Fibroblast of skin of back (primary cell): ENCODE measurements at places on chromosomes 2 and 18.

- peak; percentile 27 for DNase-seq
These were observed 7.2 kb upstream of the ABCB11 start for GRCh38 chr2:169038338-169038757.

DNA sequence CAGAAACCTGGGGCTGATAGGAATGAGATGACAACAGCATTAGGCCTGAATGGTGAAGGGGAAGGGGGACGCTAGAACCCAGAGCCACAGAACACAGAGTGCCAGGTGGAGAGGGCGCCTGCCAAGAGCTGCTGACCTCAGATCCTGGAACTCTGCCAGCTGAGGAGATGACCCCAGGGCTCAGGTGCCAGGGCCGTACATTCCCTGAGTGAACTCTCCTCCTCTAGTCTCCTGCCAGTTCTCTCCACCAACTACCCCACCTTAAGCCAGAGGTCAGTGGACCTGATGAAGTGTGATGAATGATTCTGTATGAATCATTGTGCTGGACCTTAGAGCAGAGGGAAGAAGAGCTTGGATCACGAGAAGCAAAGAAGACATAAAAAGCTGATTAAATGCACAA is 1582.2 kb upstream of the ACVR2A start:
- DNase-seq, result no peak

- no peak for DNase-seq
These were observed 252.0 kb upstream of the MYT1L start for GRCh38 chr2:2582998-2583545.

- no peak for DNase-seq
These were observed 66.3 kb downstream of the FIGN start for GRCh38 chr2:163669506-163669905.

DNA sequence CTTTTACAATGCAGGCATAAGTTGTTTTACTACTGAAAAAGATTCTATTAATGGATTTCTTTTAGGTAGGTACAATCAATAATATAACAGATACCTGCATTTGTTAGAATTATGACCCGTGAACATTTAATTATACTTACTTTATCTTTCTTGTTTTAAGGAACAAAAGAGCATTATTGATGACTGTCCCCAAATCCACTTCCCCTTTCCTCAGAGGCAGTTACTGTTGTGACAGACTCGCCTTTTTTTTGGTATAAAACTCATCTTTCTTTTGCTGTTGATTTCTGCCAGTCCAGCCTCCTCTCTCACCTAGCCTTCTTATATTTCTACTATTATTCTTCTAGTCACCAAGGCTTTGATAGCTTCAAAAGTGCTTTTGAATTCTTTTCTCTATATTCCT is 12.1 kb downstream of the ACTR3 start:
- no peak for DNase-seq

- no peak for DNase-seq
These were observed 16.1 kb upstream of the CD207 start for GRCh38 chr2:70851704-70852103.

DNA sequence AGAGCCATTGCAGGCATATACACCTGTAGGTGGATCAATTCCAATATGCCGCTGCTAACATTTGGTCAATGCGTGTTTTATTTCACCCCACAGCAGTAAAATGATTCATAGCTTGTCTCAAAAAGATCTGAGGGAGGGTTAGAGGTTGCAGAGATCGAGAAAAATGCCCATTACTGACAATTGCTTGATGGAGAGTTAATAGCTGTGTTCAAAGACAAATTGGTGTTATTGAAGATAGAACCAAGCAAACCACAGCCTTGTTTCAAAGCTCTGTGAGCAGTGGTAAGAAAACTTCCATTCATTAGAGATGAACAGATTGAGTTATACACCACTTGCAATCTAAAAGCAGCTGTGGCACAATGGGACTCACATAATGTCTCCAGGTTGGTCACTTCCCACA is 95.4 kb downstream of the KCNE4 start:
- no peak for DNase-seq

GRCh38 chr2:121595012-121595891 is 54.0 kb downstream of the CLASP1 start:
- DNase-seq, result no peak

- peak; percentile 67 for DNase-seq
These were observed 12.0 kb upstream of the SP9 start for GRCh38 chr2:174322746-174323145.

- no peak for DNase-seq
These were observed 37.9 kb downstream of the GDF7 start for GRCh38 chr2:20704886-20705285.

- no peak for DNase-seq
These were observed 2.5 kb downstream of the PDK1 start for GRCh38 chr2:172558372-172558771.

GRCh38 chr18:76121011-76121410 is 374.0 kb downstream of the ZNF516 start:
- DNase-seq, result no peak

DNA sequence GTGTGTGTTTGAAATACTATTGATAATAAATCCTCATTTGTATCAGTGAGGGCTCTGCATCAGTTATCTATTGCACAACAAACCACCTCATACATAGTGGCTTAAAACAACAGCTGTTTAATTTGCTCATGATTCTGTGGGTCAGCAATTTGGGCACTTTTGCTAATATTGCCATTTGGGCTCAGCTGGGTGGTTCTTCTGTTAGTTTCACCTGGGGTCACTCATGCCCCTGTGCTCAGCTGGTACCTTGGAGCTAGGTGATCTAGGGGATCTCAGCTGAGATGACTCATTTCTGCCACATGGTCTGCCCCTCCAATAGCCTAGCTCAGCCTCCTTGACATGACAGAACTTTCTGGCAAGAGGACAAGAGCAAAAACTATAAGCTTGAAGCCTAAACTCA is 126.3 kb downstream of the LYPD6B start:
- DNase-seq, result no peak

DNA sequence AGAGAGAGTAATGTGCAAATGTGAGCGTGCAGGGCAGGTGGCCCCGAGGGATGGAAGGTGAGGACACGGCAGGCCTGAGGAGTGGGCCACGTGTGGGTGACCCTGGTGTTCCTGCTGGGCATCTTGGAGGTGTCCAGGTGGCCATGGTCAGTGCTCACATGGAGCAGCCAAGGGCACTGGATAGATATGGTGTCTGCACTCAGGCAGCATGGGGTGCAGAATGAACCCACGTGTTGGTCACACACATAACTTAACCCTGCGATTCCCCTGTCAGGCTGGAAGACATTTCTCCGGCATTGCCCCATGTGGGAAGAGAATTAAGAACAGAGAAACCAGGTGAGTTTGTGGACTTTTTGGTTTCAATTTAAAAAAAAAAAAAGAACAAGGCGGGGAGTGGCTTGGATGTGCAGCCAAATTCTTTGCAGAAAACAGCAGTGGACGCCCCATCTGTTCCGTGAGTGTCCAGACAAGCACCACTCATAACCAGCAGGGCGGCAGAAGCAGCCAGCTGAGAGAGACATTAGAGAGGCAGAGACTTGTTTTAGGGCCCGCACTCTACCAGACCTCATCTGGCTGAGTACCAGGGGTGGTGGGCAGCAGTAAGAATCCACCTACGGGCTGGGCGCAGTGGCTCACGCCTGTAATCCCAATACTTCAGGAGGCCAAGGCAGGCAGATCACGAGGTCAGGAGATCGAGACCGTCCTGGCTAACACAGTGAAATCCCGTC is 249.8 kb downstream of the ACKR3 start:
- no peak for DNase-seq

DNA sequence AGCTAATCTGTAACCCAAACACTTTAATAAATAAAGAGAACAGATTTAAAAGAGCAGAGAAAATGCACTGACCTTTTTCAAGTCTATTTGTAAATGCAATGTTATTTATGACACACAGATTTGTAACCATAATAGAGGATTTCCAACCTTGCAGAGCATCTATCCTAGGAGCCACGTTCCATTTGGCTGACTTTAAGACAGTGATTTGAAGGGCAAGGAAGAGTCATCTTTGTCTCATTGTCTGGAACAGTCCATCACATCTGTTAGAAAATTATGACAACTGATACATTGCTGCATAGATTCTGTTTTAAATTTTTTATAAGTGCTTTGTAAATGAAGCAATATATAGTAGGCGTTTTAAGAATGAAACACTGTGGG is 90.8 kb upstream of the L3MBTL4 start:
- no peak for DNase-seq

- no peak for DNase-seq
These were observed 36.4 kb upstream of the PXDN start for GRCh38 chr2:1780693-1781092.

DNA sequence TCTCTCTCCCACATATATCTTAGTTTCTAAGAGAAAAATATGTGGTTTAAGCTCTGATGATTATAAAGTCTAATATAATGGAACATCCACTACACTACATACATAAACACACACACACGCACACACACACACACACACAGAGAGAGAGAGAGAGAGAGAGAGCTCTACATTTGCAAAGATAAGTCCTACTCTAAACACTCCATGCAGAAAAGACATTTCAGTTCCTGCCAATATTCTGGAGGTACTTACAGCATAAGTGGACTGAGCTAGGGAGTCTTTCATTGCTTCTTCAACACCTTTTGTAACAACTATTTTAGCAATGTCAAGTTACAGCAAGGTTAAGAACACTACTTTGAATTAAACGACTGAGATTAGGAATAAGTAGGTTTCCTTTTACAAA is 80.1 kb downstream of the FIGN start:
- DNase-seq, result no peak

DNA sequence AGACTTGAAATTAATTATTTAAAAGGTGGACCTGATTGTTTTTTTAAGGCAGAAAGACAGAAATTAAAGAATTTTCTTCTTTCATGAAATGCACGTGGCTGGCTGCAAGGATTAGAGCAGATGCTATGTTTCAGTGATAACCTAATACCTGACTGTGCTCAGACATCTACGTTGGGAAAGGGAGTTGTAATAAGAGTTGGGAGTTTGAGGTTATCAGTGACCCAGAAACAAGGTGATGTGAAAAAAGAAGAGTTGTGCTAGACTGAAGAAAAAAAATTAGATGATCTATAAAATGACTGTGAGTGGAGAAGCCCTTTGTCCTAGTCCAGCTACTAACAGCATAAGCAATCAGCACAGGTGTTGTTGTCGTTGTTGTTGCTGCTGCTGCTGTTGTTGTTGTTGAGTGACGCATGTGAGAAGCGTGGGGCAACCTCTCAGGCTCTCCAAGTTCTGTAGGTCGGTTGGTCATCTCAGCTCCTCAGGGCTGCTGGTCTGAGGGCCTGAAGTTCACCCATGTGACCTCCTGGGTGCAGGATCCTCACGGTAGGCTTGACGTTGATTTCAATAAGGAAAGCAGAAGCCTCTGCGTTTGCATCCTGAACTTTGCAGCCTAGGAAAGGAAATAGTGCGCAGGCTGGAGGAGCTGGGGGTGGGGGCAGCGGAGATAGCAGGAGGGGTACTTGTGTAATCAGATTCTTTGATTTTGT is 7.6 kb downstream of the POU3F3 start:
- no peak for DNase-seq

DNA sequence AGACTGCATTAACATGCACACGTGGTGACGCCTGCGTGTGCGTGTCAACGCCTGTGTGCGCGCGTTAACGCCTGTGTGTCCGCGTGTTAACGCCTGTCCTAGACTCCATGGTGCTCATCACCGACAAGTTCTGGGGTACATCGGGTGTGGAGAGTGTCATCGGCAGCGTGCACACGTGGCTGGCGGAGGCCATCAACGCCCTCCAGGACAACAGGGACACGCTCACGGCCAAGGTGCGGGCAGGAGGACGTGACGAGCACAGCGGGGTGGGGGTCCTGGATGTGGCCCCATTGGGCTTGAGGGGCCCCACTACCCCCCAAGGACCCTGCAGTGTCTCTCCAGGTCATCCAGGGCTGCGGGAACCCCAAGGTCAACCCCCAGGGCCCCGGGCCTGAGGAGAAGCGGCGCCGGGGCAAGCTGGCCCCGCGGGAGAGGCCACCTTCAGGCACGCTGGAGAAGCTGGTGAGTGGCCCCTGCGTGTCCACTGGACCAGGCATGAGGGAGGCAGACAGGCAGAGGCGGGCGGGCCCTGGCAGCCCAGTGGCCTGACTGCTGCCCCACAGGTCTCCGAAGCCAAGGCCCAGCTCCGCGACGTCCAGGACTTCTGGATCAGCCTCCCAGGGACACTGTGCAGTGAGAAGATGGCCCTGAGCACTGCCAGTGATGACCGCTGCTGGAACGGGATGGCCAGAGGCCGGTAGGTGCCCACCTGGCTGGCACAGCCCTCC is 29.2 kb downstream of the GPC1 start:
- no peak for DNase-seq

DNA sequence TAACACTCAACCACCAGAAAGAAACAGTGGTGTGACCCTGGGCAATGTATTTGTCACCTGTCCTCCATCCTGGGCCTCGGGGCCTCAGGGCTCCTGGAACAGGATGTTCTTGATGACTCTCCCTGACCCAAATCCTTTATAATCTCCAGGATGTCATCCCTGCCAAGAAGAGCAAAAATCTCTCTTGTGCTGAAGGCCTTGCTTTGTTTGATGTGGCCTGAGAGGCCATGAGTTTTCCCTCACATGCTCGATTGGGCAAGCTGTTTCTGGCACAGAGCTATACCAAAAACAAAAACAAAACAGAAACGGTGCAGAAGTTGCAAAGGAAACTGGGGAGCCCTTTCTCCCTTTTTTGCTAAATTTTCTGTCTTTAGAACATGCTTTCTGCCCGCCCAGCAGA is 35.7 kb upstream of the ST3GAL5 start:
- peak; percentile 32 for DNase-seq

- DNase-seq, result no peak
These were observed 273.0 kb upstream of the ID2 start for GRCh38 chr2:8408560-8409460.

DNA sequence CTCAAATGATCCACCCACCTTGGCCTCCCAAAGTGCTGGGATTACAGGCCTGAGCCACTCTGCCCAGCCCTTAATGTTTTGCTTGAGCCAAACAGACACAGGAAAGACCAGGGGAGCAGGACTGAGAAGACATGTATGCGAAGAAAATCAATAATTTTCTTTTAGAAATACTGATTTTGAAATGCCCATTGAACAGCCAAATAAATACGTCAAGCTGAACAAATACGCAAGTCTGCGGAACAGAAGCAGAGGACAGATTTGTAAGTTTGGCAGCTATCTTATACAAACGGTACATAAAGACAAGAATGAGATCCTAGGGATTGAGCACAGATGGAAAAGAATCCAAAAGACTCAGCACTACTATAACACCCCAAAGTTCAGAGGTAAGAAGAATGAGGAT is 20.8 kb downstream of the SF3B1 start:
- DNase-seq, result no peak

- DNase-seq, result no peak
These were observed 108.4 kb upstream of the SH3BP4 start for GRCh38 chr2:234843411-234843810.
